ENCODE measurements at places on chromosomes 4 and X.

DNA sequence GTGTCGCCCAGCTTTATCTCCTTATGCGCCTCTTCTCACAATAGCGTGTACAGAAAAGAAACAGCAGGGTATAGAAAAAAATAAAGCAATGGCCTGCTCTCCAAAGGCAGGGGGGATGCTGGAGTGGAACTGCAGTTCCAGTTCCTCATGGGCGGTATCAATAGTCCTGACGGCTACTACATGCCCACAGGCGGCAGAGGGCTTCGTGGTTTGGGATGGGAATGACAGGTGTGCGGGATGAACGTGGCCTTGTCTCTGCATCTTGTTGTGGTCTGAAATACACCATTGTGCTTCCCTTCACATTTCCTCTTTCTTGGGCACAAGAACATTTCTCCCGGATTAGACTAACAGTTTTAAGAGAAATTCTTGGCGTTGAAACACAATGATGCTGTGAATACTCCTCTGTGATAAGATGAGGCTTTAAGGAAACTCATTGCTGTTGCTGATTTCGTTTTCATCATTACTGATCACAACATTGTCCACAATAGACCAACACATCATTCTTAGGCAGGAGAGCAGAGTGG is 124.1 kb upstream of the IGFBP7 start:
- DNase-seq = no peak

DNA sequence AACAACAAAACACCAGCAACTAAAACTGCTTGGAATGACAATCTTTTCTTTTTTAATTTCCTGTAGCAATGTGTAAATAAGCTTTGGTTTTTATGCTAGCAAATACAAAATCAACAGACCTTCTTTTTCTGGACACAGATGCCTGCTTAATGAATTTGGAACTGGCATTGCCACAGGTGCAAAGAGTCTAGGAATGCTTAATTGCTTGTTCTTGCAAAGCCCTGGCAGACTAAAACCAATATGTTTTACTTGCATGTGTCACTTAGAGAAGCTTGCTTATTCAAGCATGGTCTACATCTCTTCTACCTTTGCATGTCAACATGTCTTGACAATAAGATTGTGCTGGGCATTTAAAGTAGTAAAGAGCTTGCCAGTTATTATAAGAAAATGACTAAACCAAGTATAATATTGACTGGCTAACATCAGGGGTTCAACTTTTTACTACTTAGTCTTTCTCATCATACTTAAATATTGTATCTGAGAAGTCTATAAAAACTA is 656.7 kb upstream of the NDST4 start:
- DNase-seq = no peak

DNA sequence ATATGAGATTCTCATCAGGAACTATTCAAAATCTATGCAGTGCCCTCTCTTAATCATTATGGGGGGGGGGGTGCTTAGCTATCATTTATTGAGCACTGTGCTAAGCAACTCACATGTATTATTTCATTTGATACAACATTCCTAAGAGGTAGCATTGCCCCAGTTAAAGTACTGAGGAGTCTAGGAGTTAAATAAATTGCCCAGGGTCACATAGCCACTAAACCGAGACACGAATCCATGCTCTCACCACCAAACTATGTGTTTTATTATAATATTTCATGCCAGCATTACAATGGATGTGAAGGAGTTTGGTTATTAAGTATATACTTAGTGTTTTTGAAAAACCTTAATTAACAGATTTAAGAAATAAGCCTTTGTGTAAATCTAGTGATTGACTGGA is 131.4 kb downstream of the CBR4 start:
- no peak for DNase-seq

DNA sequence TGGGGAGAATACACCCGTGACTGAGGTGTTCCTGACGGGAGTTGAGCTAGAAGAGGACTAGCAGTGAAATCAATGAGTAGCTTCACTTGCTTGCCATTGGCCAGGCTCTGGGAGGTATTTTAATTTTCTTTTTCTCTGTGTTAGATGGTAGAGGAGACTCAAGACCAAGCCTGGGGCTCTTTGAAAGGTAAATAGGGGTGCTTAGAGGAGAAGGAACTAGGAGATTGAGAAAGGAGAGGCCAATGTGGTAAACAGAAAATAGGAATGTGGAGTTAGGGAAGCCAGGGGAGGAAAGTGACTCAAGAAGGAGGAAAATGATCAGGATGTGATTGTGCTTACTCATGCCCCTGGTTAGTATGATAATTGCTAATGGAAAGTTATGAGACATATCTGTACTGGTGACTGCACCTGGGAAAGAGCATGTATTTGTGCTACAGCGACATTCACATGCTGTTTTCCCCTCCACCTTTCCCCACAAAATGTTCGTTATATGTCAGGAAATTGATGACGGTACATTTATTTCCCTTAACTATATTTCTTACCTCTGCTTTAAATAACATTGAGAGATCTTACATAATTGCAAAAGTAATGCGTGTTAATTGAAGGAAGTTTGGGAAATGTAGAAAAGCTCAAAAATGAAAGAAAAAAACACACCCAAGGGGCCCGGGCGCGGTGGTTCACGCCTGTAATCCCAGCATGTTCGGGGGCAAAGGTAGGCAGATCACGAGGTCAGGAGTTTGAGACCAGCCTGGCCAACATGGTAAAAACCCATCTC is 16.9 kb upstream of the LRBA start:
- peak; percentile 57 for DNase-seq

DNA sequence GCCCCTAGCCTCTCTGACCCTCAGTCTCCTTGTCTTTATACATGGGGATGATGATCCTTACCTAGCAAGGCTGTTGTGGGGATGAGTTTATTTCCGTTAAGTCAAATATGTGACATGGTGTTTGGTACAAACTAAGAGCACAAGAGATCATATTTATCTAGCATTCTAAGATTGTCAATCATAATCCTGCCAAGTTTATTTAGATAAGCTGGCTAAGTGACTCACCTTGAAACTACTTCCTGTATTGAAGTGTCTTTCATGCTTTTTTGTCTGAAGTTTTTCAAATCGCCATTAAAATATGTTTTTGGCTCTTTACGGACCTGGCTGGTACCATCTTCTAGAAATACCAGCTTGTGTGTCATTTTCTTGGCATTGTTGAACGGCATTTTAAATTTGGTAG is 30.7 kb downstream of the MAP7D3 start:
- no peak for DNase-seq

- DNase-seq = no peak
Measured at GRCh38 chrX:107691024-107691448, 62.7 kb downstream of the PRPS1 start.

GRCh38 chr4:74621616-74622015 is 172.7 kb downstream of the BTC start:
- DNase-seq = no peak

DNA sequence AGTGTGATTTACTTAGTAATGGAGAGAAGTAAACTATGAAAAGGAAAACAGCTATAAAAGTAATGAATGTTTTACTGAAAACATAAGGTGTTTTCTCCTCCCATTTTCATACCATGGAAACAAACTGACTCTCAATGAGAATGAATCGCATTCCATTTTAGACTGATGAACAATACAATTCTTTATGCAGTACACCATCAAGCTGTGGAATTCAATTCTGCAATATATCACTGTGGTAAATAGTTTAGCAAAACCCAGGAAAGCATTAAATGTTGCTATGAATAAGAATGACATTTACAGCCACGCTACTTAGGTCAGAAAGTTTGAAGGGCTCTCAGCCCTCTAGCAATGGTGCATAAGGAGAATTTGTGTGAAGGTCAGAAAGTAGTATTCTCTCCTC is 7.4 kb downstream of the DCAF8L2 start:
- DNase-seq = peak; percentile 20

DNA sequence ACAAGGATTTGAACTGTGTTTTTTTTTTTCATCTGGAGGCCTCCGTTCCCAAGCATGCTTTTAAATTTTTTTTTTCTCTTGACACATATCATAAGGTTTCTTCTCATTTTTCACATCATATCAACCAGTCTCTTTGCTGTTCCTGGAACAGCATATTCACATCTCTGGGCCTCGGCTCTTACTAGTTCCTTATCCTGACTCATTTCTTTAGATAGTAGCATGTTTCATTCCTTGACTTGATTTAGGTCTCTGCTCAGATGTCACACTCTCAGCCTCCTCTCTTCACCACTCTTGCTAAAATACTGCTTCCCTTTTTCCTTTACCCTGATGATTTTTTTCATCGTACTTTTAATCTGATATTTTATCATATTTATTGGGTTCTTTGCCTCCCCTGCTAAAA is 976.4 kb upstream of the FTHL17 start:
- DNase-seq = no peak

- DNase-seq = no peak
Measured at GRCh38 chr4:5973486-5974220, 44.6 kb downstream of the C4orf50 start.

DNA sequence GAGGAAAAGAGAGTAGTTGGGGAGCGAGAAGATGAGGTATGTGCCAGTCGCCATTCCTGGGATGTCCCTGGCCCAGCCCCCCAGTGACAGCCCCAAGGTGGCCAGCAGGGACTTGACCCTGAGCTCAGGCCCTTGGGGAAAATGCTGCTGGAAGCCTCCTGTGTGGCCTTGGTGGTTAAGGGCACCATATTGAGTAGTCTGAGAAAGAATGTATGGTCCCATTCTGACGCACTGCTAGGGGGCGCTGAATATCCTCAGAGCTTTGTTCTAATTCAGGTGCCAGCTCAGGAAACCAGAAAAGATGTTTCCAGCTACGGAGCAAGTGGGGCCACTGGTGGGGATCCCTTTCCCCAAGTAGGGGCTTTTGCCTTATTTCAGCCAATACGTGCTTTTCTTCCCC is 14.0 kb upstream of the UBA6 start:
- no peak for DNase-seq

DNA sequence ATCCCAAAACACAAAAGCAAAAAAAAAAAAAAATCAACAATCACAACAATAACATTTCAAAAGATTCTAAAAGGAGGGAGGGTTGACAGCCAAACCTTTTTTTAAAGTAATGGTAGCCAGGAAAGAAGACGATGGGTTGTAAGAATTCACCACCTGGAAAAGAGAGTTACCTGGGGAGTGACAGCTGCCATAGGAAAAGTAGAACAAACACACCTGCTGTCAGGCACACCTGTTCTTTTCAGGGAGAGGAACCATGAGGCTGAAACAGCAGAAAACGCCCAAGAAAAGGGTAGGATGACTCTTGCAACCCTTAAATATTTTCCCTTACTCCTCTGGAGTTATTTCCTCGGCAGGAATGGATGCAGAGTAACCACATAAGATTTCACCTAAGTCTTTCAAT is 388.4 kb upstream of the TEX13C start:
- no peak for DNase-seq

Measured in fibroblast of upper back skin (primary cell).